ENCODE measurements at places on chromosomes 13 and 19.
A peak's percentile ranks its signal among the peaks of the same experiment; 100 is the strongest.

GRCh38 chr19:17883627-17884410 lies 12.1 kb downstream of the SLC5A5 start:
- DNase-seq = no peak

DNA sequence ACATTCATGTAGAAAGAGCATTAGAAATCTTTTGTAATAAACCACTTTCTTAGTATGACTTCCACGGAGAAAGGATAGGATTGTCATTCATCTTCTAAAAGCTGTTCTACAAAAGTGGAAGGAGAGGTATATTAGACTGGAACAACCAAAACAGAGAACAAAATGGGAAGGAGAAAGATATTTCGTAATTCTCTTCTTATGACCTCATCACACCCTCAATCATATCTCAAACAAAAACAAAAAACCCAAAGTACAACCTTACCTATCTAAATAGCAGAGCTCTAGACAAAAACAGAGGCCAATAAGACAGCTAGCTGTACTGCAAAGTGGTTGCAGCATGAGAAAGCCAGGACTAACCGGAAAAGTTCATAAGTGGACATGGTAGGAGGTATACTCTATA lies 46.3 kb downstream of the DACH1 start:
- DNase-seq = no peak

GRCh38 chr19:6213266-6213595 lies 66.5 kb downstream of the MLLT1 start:
- no peak for DNase-seq

- DNase-seq = no peak
Measured at GRCh38 chr19:55927991-55928390, 4.1 kb downstream of the NLRP13 start.

DNA sequence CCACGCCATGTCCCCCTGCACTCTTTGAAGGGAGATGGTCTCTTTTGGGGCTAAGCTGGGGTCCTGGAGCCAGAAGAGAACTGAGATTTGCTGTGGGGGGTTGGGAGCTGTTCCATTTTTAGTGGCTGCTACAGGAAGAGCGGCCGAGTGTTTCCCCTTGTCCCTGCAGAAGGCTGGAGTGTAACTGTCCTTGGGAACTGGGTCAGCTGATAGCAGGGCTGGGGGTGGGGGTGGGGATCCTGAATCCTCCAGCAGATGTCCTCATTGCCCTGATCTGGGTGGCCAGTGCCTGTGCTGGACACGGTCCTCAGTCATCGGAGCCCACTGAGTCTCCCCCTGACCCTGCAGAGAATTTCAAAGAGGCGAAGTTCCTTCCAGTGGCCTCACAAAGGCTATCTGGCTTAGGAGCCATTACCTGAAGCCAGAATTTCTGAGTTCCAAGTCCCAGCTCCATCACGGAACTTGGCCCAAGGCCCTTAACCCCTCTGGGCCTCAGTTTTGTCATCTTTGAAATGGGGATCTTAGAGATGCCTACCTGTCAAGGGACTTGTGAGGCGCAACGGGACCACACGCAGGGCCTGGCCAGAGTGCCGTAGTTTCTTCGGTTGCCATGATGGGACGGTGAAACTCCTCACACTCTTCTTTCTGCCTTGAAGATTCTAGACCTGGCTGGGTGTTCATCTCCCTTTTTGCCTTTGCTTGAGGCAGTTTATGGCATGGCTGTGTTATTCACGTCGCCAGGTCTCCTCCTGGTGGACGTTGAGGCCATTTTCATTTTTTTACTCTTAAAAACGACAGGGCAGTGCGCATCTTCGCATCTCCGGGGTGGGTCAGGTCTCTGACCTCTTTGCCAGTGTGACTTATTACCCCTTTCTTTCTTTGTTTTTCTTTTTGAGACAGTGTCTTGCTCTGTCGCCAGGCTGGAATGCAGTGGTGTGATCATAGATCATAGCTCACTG lies 51.9 kb downstream of the DNM2 start:
- DNase-seq = peak; percentile 60

DNA sequence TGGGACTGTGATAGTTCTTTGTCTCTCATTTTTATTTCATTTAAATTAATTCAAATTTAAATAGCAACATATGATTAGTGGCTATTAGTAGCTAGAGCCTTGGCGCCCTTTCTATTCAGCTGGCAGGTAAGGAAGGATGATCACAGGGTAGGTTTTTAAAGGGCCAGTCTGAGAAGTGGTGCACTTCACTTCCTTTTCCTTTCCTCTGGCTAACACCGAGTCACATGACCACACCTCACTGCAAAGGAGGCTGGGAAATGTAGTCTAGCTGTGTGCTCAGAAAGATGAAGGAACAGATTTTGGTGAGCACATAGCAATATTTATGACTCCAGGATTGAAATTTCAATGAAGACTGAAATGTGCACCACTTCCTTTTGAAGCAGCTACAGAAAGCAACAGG lies 128.7 kb downstream of the TSHZ3 start:
- DNase-seq = peak; percentile 33

GRCh38 chr13:38376546-38376945 lies 26.9 kb downstream of the UFM1 start:
- no peak for DNase-seq

DNA sequence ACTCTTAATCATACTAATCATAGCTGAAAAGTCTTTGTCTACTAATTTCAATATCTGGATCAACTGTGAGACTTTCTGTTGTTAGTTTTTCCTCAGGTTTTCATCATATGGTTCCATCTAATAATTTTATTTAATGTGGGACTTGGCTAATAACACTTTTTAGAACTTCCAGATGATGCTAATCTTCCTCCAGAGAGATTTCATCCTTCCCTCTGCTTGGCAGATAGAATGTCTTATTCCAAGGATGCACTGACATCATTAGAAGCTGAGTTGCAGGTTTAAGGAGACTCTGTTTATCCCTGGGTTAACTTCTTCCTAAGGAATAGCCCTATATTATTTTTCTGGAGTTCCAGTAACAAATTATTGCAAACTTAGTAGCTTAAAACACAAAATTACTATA lies 325.6 kb downstream of the COG6 start:
- no peak for DNase-seq

DNA sequence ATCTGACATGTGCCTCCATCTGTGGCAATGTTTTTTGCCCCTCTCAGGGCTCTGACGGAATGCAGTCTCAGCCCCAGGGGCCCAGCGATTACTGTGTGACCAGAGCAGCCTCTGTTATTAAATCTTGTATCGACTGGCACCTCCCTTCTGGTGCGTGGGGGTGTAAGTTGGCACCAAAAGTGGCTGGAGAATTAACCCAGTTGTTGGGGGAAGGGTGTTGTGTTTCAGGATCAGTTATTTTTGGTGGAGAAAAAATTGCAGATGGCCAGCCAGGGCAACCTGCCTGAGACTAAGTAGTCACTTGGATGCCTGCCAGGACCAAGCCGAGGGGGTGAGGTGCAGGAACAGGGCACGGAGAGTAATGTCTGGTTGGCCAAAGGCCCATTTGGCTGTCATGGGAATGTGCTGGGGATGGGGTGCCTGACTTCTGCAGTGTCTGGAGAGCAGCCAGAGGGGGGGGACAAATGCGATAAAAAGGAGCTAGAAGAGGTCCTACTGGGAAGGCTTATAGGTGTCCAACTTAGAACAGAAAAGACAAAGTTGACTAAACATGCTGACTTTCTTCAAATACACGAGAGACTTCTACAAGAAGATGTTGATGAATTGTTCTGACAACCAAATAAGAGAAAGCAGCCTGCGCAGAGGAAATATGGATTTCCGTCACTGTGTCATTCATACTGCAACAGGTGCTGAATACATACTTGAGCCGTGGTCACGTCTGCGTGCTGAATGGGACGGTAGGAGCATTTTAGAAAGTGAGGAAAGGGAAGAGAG lies 69.8 kb downstream of the SIAH3 start:
- peak; percentile 2 for DNase-seq
